IPS DF 6.9 (cell line): ENCODE measurements at places on chromosomes 1 and 21.
A peak's percentile ranks its signal among the peaks of the same experiment; 100 is the strongest.

- DNase-seq, result no peak
Measured at GRCh38 chr1:119007339-119007669, 19.2 kb upstream of the TBX15 start.

GRCh38 chr1:43706598-43707189 is 642 bp upstream of the ST3GAL3 start:
- DNase-seq, result no peak

DNA sequence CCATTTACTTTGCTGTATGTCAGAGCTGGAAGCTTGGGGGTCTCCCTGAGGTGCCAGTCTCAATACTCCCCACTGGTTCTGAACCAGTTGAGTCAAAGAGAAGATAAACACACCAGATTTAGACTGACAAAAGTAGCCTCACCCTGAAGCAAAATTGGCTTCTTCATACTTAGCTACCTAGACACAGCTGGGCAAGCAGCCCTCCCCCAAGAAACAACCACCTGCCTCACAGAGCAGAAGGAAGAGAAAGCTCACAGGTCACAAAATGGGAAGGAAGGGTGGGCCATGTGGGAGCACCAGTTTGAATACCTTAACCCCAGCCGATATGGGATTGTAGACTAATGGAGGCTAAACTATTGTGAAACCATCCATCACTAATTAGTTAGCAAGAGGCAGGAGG is 24.6 kb upstream of the MYSM1 start:
- DNase-seq, result no peak

GRCh38 chr1:109041621-109042468 is at the start of gene WDR47:
Gene WDR47, minus strand, starts transcription at chr1:109042102. Its CDS starts 18,590 bp downstream, at chr1:109023512.
- peak; percentile 82 for DNase-seq

DNA sequence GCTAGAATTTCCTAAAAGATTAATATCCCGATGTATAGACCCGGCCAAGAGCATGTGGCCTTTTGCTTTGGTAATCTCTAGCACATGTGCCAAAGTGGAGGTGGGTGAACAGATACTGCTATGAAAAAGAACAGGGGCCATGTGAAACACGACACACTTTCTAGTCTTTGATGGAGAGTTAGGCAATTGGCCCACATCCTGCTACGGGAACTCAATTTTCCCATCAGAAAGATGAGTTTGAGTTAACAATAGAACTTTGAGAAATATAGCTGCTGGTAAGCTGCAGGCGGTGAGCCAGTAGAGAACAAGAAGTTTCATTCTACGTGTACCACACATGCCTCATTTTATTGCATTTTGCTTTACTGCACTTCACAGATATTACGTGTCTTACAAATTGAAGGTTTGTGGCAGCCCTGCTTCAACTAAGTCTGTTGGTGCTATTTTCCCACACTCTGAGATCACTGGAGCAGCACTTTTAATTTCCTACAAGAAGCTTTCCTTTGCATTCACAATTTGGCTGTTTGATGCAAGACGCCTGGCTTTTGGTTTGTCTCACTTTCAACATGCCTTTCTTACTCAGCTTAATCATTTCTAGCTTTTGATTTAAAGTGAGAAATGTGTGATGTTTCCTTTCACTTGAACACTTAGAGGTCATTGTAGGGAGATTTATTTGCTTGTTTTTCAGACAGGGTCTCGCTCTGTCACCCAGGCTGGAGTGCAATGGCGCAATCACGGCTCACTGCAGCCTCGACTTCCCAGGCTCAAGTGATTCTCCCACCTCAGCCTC is 46.3 kb downstream of the HTR6 start:
- DNase-seq, result no peak

- DNase-seq, result no peak
Measured at GRCh38 chr21:17901458-17902079, 82.4 kb upstream of the C21orf91 start.

DNA sequence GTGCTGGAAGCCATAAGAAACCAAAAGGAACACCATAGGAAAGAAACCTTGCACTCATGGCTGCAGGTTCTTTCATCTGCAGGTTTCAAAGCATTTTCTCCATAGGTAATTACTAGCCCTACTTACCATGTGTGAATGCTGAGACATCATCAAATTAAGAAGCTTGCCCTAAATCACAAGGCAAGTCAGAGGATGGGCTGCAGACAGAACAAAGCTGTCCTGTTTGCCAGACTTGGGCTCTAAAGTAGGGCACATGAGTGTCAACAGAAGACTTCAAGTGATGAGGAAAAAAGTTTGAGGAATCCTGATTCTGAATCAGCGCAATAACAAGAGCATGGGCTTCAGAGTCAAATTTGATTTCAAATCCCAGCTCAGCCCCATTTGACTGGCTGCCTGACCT is 5.8 kb upstream of the EPS15 start:
- DNase-seq, result no peak

- DNase-seq, result no peak
Measured at GRCh38 chr1:242530761-242531160, 6.3 kb upstream of the PLD5 start.

DNA sequence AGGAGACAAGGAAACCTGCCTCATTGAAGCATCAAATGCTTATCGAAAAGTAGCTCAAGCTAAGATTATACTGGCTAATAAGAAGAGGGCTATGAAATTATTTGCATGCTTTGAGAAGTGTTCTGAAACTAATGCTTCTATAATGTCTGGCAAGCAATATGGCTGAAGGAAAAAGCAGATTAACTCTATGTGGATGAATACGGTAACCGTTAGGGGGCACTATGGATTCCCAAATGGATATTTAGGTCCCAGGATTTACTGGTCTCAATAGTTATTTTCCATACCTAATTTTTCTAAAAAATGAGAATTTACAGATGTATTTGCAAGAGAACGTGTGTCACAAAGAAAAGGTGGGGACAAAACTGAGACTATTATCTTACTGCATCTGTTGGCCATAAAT is 34.6 kb upstream of the RRP15 start:
- no peak for DNase-seq

GRCh38 chr1:35443768-35444518 is 113.3 kb downstream of the KIAA0319L start:
- no peak for DNase-seq

DNA sequence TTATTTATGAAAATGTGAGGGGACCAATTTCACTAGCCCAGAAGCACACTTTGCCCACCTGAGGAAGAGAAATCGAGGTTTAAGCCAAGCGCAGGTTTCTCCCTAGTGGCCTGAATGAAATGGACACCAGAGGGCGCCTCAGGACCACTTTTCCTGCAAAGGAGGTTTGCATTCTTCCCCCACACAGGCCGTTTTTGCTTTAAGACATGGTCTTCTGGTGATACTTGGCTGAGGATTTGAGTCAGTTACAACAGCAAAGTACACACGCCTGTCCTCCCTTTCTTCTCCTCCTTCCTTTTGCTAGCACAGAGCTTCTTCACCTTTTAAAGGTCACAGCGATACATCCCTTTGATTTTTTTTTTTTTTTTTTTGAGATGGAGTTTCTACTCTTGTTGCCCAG is 5.4 kb downstream of the PLA2G2E start:
- DNase-seq, result peak; percentile 50

DNA sequence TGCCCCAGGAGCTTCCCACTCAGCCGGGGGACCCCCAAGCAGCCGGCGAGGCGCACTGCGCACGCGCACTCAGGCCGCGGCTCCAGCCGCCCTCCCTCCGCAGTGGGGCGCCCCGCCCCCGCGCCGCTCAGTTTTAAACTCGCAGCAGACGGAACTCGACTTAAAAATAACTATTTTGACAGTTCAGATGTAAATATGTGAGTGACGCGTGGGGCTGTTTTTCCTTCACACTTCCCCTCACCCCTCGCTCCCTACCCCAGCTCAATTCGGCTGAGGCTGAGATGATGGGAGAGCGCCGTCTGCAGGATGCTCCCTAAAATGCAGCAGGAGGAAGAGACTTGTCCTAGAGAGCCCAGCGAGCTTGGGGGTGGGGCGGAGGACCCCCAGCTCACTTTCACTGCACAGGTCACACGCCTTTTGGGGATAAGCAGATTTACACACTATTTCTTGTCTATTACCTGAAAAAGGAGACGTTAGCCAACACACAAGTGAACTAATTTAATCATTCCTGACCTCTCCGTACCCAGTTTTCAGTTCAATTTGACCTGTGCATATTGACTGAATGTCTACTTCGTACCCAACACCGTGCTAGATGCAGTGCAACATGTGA is 8.9 kb upstream of the LEMD1 start:
- DNase-seq, result no peak

- no peak for DNase-seq
Measured at GRCh38 chr1:40824591-40825434, 37.4 kb downstream of the CITED4 start.

DNA sequence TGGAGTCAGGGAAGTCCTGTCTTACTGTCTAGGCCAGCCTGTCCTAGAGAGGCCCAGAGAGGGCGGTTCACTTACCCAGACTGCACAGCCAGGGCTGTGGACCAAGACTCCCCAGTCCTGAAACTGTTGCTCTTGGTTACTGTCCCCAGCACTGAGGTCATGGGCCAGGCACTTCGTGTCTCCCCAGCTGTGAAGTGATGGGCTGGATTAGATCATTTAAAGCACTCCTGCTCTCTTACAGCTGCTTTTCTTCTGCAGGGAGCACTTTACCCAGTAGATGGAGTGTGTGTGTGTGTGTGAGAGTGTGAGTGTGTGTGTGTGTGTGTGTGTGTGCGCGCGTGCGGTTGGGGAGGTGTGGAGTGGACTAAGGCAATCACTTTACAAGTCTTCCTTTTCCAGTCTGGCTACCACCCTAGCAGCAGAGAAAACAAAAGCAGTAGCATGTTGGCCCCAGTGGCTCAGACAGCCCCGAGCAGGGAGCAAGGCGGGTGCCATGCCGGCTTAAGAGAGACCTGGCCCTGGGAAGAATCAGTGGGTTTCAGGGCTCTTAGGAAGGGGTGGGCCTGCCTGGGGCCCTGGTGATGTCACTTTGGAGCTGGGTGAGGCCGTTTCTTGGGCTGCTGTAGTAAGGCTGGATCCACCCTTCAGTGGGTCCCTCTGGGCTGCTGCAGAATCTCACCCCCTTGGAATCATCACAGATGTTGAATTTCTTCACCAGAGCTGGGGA is 2.4 kb downstream of the SPSB1 start:
- DNase-seq, result no peak

GRCh38 chr21:32102426-32102825 is 176.4 kb downstream of the MIS18A start:
- DNase-seq, result no peak

- no peak for DNase-seq
Measured at GRCh38 chr1:209398313-209398991, 185.1 kb upstream of the CAMK1G start.

- no peak for DNase-seq
Measured at GRCh38 chr1:110645211-110645610, 29.5 kb downstream of the KCNA3 start.

DNA sequence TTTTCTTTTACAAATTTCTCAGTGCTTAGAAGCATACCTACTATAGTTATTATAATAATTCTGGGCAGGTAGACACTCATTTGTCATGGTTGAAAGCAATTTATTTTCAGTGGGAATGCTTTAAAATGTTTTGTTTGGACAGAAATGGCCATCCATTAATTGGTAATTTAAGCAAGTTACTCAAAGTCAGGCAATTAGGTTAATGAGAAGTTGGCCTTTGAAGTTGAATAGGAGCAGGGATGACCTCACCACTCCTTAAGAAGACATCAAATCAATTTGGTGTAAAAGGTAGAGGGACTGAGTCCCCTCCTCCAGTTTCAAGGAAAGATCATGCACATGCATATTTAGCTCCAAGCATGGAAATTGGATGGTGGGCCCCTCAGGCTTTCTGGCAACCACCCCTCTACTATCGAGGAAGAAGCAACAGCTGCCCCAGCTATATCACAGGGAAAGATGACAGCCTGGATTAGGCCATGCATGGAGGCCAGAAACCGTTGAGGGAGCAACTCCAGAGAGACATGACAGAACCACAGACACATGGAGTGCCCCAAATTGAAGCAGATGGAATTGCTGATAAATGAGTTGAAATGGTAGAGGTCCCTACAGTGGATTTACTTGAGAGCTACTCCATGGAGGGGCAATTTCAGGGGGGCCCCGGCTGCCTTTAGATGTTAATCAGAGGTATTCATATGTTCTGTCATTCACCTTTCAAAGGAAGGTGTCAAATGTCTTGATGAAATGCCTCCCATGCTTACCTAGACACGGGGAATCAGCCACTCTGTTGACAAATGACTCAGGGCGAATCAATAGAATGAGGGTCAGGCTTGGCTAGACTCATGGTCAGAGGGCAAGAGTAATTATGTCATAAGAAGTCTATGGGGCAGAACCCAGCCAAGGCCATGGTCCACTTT is 26.7 kb downstream of the HLX start:
- no peak for DNase-seq

DNA sequence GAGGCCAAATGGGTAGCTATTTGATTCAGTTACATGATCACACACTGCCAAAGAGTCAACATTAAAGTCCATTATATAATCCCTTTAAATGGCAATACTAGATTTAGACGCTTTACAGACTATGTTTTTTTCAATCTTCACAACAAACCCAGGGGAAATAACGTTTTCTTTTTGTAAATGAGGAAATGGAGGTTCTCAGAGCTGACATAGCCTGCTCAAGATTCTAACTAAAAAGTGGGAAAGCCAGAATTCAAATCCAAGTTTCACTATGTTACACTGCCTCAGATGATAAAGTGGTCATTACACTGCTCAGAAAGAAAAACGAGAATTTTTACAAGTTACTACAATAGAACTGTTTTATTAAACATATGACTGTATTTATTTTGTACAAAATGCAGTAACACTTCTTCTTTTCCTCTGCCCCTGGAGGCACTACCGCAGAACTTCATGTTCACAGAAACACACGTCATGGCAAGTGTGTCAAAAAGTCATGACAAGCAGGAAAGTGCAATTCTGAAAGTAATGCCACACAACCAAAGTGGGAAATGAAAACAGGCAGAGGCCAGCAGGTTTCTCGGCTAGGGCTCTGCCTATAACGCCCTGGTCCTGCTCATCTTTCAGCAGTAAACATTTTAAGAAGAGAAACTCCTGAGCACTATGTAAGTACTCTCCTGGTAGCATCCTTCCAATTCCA is 19.0 kb downstream of the THEMIS2 start:
- DNase-seq, result no peak

GRCh38 chr1:236066828-236067386 is 2.0 kb upstream of the NID1 start:
- DNase-seq, result no peak

GRCh38 chr1:41242342-41243078 is 404 bp upstream of the SCMH1 start:
- DNase-seq, result no peak

DNA sequence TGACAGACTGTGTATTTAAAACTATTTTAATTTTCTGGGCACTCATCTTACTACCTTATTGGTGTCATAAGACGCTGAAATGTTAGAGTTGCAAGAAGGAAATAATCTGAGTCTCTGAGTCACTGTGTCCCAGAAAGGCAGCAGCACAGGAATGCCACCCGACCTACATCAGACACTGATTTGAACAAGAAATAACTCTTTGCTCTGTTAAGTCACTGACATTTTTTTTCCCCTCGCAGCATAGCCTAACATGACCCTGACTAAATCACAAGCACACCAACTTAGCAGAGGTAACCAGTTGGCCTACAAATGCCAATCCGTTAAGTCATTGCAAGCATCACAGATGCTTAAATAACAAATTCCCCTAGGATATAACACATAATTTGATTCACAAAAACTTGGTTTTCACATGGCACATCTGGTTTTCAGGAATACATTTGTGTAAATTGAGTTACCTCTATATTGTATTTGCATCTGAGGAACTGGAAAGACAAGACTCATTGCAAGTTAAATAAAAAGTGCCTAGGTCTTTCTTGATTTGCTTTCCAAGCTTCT is 349.1 kb downstream of the SEC16B start:
- DNase-seq, result no peak
